SJSA1 (cell line): ENCODE measurements at places on chromosomes 2 and 18.

GRCh38 chr2:198695879-198696278, 761.9 kb downstream of the SATB2 start:
- no peak for DNase-seq

- DNase-seq = no peak
Measured at GRCh38 chr18:79962311-79962710, 2.1 kb upstream of the HSBP1L1 start.

DNA sequence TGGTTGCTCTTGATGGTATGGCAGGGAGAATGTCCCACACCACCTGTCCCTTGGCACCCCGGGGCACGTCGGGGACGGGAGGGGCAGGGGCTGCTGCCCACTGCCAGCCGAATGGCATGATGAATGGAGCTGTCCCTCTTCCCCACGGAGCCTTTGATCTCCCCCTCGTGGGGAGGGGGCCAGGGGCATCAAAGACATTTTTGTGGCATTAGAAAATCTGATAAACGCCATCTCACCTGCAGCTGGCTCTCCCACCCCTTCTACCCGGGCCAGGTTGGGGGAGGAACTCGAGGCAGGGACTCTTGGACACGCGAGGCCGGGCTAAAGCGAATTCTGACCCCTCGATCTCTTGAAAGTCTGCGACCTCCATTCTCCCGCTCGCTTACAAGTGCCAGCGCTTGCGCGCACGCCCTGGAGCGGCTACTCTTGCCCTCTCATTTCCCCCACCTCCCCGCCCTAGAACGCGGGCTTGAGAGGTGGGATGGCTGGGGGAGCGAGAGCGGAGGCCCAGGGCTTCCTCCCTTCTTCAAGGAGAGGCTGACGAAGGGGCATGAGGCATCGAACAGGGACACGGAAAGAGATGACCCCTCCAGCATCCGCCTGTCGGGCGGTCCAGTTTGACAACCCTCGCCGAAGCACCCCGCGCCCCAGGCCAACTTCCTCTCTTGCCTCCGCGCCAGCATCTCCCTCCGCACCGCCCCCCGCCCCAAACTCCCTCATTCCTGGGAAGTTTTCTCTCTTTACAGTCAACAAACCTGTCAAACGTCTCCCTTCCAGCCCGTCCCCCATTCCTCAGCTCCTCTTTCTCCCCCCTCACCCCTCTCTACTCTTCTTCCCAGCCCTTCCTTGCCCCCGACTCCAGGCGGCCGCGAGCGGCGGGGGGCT, 692 bp upstream of the WNT6 start:
- DNase-seq = no peak

DNA sequence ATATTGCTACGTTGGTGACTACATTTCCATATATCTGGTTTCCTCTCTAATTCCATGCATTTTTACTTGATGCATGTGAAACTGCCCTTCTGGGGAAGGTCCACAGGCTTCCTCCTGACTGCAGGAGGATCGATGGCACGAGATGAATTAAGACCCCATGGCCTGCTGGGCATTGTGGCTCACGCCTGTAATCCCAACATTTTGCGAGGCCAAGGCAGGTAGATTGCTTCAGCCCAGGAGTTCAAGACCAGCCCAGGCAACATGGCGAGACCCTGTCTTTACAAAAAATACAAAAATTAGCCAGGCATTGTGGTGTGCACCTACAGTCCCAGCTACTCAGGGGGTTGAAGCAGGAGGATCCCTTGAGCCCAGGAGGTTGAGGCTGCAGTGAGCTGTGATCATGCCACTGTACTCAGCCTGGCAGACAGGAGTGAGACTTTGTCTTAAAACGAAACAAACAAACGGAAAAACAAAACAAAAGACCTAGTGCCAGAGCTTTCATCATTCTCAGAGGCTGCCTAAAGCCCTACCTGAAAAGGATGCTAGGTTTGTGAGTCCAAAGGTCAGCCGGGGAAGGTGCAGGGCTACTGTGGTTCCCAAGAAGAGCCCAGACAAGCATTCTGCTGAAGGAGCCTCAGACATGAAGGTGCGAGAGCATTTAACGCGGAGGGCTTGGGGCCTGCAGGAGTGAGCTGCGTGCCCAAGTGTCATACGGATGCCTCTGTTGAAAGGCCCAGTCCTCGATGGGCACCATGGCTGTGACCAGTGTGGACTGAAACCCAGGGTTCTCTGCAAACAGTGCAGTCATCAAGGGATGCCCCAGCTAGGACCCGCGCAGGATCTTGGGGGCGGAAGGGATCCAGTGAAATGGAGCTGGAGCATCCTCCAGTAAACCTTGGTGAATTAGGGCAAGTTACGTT, 21.6 kb downstream of the GPR55 start:
- DNase-seq = no peak

GRCh38 chr2:1227274-1227900, 185.9 kb upstream of the TPO start:
- DNase-seq = peak; percentile 64

GRCh38 chr2:3644246-3644525, 13.8 kb upstream of the ALLC start:
- no peak for DNase-seq

GRCh38 chr18:70232261-70232660, 26.8 kb upstream of the RTTN start:
- DNase-seq = no peak

DNA sequence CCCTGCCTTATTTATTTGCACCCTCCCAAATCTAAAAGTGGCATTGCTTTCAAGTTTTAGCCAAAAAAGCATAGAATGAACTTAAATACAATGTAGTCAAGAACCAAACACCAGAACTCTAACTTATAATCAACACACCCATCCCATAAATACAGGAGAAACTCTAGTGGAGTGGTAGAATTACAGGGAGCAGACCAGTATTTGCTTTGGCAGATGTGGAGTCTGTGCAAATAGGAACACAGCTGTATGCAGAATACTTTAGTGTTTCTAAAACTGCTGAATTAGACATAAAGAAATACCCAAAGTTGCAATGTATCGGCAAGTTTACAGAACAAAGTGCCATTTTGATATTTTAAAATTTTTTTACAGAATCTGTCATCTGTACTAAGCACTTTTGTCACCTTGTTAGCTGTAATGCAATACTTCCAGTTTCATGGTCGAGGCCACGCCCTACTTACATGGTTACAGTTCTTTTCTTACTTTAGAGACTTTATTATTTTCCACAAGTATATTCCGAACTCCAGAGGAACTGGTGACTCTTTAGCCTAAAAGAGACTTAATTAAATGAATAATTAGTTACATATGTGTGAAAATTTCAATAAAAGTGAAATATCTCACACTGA, 23.7 kb upstream of the COL5A2 start:
- DNase-seq = no peak

- DNase-seq = no peak
Measured at GRCh38 chr2:96164459-96165184, 19.4 kb upstream of the DUSP2 start.

DNA sequence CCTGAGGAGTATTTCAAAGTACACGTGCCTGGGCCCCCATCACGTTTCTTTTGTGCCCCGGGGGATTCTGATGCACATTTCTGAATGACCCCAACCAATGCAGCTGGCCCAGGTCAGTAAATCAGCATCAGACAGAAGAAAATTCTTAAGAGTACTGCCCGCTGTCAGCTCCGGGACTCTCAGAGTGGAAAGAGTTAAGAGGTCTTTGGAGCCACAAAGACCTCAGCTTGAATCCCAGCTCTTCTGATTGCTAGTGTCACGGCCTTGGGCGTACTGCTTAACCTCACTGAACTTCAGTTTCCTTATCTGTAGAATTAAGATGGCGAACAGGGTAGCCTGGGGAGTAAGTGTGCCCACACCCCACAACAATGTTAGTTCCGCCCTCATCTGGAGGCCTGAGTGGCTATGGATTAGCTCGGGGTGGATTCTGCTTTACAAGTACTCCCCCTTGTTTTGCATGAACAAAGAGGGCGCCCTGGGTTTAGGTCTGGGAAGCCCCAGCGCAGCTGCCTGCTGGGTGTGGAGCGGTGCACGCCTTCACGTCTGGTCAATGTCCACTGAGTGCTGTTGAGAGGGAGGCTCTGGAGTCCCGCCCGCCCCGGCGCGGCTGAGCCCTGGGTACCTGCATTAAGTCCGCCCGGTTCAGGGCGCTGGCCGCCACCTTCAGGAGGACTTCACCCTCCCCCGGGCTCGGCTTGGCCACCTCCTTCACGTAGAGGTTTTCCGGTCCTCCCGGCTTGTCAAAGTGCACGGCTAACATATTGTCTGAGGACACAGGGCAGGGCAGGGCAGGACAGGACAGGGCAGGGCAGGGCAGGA, 858 bp downstream of the TP53I3 start:
- no peak for DNase-seq

- DNase-seq = no peak
Measured at GRCh38 chr2:154686162-154686561, 12.3 kb upstream of the KCNJ3 start.

DNA sequence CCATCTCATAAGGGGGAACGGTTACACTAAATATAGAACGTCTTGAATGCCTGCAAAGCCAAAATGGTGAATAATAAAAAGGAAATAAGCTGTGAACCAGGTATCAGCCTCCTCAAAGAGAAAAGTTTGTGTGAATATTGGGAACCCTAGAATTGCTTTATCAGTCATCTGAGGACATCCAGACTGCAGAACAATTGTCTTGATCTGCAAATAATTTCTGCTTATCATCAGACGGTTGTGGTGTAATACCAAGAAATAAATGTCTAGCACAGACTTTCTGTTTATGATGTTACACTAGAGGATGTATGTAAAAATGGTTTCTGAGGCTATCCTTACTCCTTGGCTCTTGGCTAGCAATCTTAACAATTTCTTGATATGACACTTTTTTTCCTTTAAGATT, 53.5 kb upstream of the SLC25A52 start:
- DNase-seq = no peak

GRCh38 chr2:86825693-86826381, 35.1 kb upstream of the CD8A start:
- no peak for DNase-seq

GRCh38 chr18:45527891-45528290, 87.4 kb upstream of the SLC14A2 start:
- no peak for DNase-seq

DNA sequence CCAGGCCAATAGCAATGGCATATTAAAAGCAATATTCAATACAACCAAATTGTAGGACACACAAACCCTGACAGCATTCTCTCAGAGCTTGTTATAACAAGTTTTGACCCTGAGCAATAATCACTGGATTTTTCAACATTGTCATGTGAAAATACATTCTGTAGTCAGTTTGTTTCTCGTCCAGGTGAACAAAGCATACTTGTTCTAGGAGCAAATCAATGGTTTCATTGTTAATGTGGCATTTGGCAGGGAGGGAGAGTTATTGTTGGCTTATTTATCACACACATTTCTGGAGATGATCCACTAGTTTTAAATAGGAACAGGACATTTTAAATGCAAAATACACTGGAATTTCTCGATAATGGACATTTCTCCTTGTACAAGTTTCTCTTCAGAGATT, 69.9 kb upstream of the L3MBTL4 start:
- no peak for DNase-seq

GRCh38 chr2:27552941-27553340, 29.9 kb upstream of the ZNF512 start:
- DNase-seq = no peak

DNA sequence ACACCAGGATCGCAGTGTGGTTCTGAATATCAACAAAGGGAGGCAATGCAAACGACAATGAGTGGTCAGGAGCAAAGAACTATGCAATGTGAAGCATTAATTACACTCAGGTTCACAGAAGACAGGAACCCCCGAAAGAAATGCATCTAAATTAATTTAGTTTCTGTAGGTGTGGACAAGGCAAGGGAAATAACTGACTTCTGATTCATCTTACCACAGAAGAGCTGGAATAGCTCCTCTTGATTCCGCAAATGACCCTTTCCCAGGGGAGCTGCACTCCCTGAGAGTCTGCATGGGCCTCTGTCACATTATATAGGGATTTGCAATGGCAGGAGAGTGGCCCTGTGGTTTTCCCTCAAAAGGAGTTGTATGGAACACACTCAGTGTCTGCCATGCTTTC, 263.9 kb upstream of the APCDD1 start:
- no peak for DNase-seq

DNA sequence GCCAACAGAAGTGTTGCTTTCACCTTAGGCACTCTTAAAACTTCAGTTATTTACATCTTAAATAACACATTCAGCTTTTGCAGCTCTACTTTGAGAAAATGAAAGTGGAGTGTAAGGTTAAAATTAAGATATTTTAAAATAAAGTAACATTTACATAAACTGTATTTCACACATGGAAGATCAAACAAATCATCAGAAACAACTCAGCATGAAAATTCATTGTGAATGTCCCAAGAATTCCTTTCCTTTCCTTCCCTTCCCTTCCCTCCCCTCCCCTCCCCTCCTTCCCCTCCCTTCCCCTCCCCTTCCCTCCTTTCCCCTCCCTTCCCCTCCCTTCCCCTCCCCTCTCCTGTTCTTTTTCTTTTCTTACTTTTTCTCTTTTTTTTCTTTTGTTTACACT, 238.0 kb upstream of the DOK6 start:
- no peak for DNase-seq

GRCh38 chr2:28355521-28356094, 37.0 kb upstream of the FOSL2 start:
- no peak for DNase-seq

GRCh38 chr2:168685600-168686451, 116.6 kb upstream of the NOSTRIN start:
- DNase-seq = no peak

DNA sequence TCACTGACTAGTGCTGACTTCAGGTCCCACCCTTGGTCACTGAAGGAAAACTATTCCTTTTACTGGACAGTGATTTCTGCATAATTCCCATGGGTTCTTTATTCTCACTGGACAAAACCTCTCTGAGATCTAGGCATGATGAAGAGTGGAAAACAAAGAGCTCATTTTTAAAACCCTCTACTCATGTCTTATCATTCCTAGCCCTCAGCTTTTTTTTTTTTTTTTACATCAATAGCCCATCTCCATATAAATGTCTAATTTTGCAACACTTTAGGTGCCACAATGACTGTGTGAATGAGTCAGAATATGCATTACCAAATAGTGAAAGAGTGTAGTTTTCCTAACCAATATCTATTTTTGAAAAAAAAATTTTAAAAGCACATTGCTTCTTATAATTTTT, 74.8 kb downstream of the TCF4 start:
- DNase-seq = no peak

- no peak for DNase-seq
Measured at GRCh38 chr2:155842103-155842502, 490.4 kb downstream of the NR4A2 start.
